ENCODE measurements at places on chromosomes 1 and 21. TPM values are rescaled to one million over a fixed set of nuclear protein-coding genes. Genes with fewer than 3 reads are reported as not detected.

The SPATA21 gene
- not detected for total RNA-seq

The OR10Z1 gene
- total RNA-seq: not detected

The RTCA gene
- 48.5 TPM for total RNA-seq

The CYP4Z1 gene
- total RNA-seq: not detected

- no peaks in the 10 kb centered on the region for H3K27me3 ChIP-seq
- no peak overlapping the region for H3K4me3 ChIP-seq
- peaks cover 51% of the 10 kb centered on the region for H3K4me1 ChIP-seq
- H3K27ac ChIP-seq: no peak overlapping the region
- peaks cover 22% of the 10 kb centered on the region for H3K36me3 ChIP-seq
- DNase-seq: no peak
These were observed 54.1 kb downstream of the RUNX1 start for GRCh38 chr21:34994766-34995631.

DNA sequence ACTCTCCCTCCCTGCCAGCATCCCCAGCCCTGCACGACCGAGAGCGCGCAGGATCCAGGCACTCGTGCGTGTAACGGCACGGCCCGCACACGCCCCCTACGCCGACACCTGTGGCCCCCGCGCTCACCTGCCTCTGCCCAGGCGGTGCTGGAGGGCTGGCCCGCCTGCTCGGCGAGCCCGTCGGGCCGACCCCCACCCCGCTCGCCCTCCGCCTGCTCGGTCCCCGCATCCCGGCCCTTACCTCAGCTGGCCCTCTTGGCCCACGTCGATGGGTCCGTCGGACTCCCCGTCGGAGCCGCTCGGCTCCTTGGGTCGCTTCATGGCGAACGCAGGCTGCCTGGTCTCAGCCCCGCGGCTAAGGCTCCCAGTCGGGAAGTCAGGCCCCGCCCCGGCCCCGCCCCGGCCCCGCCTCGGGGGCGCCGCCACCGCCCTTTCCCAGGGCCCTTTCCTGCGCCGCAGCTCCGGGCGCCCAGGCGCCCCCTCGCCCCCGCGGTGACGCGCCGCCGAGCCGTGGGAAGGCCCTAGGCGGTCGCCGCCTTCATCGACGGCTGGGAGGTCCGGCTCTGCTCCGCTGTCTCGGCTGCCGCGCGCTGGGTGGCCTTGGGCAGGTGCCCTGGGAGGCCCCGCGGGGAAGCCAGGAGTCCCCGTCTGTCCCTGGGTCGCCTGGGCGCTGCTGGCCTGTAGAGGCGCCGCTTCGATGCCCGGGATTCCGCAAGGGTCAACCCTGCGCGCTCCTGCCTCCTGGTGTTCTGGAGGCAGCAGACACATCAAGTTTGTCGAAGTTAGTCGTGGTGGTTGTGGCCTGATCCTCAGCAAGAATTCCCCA lies at the start of gene HEYL:
Gene HEYL (minus strand): TSS at position 339 of the 826 bp plus-strand sequence. CDS start 18 bp downstream, at position 321.
- peak within 1 kb of the TSS; percentile 69 for H3K4me3 ChIP-seq
- H3K27me3 ChIP-seq: peaks cover 36% of the 10 kb centered on the region
- no peak within 1 kb of the TSS for H3K27ac ChIP-seq
- no peaks in the 10 kb centered on the region for H3K4me1 ChIP-seq

- no peak overlapping the region for H3K27ac ChIP-seq
- peaks cover 32% of the 10 kb centered on the region for H3K27me3 ChIP-seq
- no peak for DNase-seq
- H3K4me3 ChIP-seq: no peak overlapping the region
- no peaks in the 10 kb centered on the region for H3K36me3 ChIP-seq
These were observed 1.2 kb downstream of the HES4 start for GRCh38 chr1:998745-998994.

GRCh38 chr1:65049941-65050713 lies 83.8 kb upstream of the JAK1 start:
- H3K4me3 ChIP-seq: peak overlapping the region; percentile 48
- H3K4me1 ChIP-seq: peaks cover 29% of the 10 kb centered on the region
- peak; percentile 73 for DNase-seq
- H3K27ac ChIP-seq: peak overlapping the region; percentile 18

- no peaks in the 10 kb centered on the region for H3K27me3 ChIP-seq
- H3K36me3 ChIP-seq: peaks cover 9% of the 10 kb centered on the region
- peak overlapping the region; percentile 68 for H3K27ac ChIP-seq
- H3K4me3 ChIP-seq: peak overlapping the region; percentile 86
These were observed 1.4 kb downstream of the SLC9A1 start for GRCh38 chr1:27153549-27153886.

- DNase-seq: no peak
- no peak overlapping the region for H3K4me3 ChIP-seq
- H3K4me1 ChIP-seq: peaks cover 3% of the 10 kb centered on the region
- no peaks in the 10 kb centered on the region for H3K27me3 ChIP-seq
- no peak overlapping the region for H3K27ac ChIP-seq
- H3K36me3 ChIP-seq: peaks cover 51% of the 10 kb centered on the region
These were observed 13.7 kb upstream of the DPH5 start for GRCh38 chr1:101039245-101039644.

- H3K4me3 ChIP-seq: peak overlapping the region; percentile 72
- H3K36me3 ChIP-seq: peaks cover 2% of the 10 kb centered on the region
- H3K27me3 ChIP-seq: no peaks in the 10 kb centered on the region
- peak; percentile 87 for DNase-seq
- H3K27ac ChIP-seq: peak overlapping the region; percentile 77
These were observed 48.1 kb downstream of the ELAPOR1 start for GRCh38 chr1:109161858-109162606.

DNA sequence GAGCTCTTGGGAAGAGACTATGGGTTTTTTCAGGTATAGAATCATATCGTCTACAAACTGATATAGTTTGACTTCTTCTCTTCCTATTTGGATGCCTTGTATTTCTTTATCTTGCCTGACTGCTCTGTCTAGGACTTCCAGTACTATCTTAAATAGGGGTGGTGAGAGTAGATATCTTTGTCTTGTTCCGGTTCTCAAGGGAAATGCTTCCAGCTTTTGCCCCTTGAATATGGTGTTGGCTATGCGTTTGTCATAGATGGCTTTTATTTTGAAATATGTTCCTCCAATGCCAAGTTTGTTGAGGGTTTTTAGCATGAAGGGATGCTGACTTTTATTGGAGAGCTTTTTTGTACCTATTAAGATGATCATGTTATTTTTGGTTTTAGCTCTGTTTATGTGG lies 170.3 kb downstream of the PTGER3 start:
- no peak for DNase-seq
- no peak overlapping the region for H3K4me3 ChIP-seq
- H3K36me3 ChIP-seq: no peaks in the 10 kb centered on the region
- H3K27me3 ChIP-seq: peaks cover 2% of the 10 kb centered on the region
- no peaks in the 10 kb centered on the region for H3K4me1 ChIP-seq
- H3K27ac ChIP-seq: no peak overlapping the region

- H3K36me3 ChIP-seq: no peaks in the 10 kb centered on the region
- no peak overlapping the region for H3K27ac ChIP-seq
- peaks cover 8% of the 10 kb centered on the region for H3K4me1 ChIP-seq
- H3K27me3 ChIP-seq: peaks cover 48% of the 10 kb centered on the region
- no peak overlapping the region for H3K4me3 ChIP-seq
- no peak for DNase-seq
These were observed 13.3 kb upstream of the SAMD11 start for GRCh38 chr1:910311-910880.

GRCh38 chr21:37762606-37763005 lies 153.7 kb downstream of the KCNJ6 start:
- H3K36me3 ChIP-seq: no peaks in the 10 kb centered on the region
- no peaks in the 10 kb centered on the region for H3K27me3 ChIP-seq
- H3K4me3 ChIP-seq: no peak overlapping the region
- H3K27ac ChIP-seq: no peak overlapping the region
- no peaks in the 10 kb centered on the region for H3K4me1 ChIP-seq

DNA sequence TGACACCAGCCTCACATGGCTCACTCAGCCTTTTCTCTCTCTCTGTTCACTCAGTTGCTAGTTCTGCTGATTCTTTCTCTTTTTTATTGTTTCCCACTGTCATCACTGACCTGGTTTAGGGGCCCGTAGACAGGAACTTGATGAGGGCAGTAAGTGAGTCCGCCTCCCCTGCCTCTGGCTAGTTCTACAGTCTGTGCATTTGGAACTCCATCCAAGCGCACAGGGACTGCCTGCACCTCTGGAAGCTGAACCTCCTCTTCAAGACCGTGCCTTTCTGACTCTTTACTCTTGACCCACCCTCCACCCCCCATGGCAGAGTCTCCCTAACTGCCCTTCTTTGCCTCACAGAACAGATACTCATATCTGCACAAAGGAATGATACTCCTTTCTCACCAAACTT lies 4.2 kb downstream of the TENT5C start:
- peaks cover 36% of the 10 kb centered on the region for H3K36me3 ChIP-seq
- H3K4me1 ChIP-seq: peaks cover 63% of the 10 kb centered on the region
- H3K4me3 ChIP-seq: no peak overlapping the region

- H3K36me3 ChIP-seq: no peaks in the 10 kb centered on the region
- peaks cover 2% of the 10 kb centered on the region for H3K27me3 ChIP-seq
- peak overlapping the region; percentile 89 for H3K27ac ChIP-seq
- peak; percentile 76 for DNase-seq
These were observed 67.6 kb downstream of the TBX19 start for GRCh38 chr1:168348146-168348709.

DNA sequence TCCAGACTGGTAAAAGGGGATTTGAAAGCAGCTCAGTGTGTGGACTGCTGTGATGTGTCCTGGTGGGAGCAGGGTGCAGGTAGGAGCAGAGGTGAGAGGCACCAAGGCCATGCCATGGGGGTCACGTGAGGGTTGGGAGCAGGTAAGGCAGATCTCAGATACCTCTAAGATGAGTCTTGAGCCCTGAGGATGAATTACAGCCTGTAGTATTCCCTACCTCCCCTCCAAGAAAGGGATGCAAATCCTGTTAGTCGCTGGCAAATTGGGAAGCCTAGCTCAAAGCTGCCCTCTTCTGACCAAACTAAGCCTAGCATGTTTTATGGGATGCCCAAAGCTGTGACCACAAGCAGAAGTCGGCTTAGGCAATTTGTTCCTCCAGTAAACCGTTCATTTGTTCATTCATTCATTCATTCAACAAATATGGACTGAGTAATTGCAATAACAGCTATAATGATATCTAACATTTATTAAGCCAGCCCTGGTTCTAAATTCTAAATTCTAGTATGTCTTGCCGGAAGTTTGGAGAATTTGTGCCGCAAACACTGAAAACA lies 3.9 kb upstream of the NUAK2 start:
- no peak overlapping the region for H3K27ac ChIP-seq
- DNase-seq: peak; percentile 89
- peaks cover 24% of the 10 kb centered on the region for H3K4me1 ChIP-seq
- H3K27me3 ChIP-seq: peaks cover 27% of the 10 kb centered on the region
- no peak overlapping the region for H3K4me3 ChIP-seq

- H3K36me3 ChIP-seq: no peaks in the 10 kb centered on the region
- peak overlapping the region; percentile 2 for H3K4me3 ChIP-seq
- DNase-seq: peak; percentile 68
- peak overlapping the region; percentile 5 for H3K27ac ChIP-seq
These were observed 1.9 kb upstream of the ZFYVE9 start for GRCh38 chr1:52139817-52140540.

DNA sequence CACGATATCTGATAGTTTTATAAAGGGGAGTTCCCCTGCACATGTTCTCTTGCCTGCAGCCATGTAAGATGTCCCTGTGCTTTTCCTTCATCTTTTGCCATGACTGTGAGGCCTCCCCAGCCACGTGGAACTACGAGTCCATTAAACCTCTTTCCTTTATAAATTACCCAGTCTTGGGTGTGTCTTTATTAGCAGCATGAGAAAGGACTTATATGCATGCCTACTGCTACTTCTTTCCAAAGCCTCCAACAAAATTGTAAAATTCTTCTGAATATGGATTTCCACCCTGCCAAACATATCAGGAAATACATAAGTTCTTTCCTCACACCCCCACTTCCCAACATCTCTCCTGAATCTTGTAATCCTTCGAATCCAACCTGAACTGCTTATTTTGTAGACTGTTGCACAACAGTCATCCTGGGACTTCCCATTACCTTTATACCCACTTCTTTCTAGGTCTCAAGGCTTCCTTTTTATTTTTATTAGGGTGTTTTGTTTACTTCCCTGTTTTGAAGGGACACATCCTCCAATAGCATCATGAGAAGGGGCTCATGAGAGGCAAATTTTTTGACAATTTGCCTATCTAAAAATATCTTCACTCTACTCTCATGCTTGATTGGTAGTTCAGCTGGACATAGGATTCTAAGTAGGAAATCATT lies 67.5 kb upstream of the MUTYH start:
- no peak overlapping the region for H3K4me3 ChIP-seq
- no peaks in the 10 kb centered on the region for H3K27me3 ChIP-seq
- no peak for DNase-seq
- H3K27ac ChIP-seq: no peak overlapping the region
- H3K36me3 ChIP-seq: no peaks in the 10 kb centered on the region
- peaks cover 5% of the 10 kb centered on the region for H3K4me1 ChIP-seq

DNA sequence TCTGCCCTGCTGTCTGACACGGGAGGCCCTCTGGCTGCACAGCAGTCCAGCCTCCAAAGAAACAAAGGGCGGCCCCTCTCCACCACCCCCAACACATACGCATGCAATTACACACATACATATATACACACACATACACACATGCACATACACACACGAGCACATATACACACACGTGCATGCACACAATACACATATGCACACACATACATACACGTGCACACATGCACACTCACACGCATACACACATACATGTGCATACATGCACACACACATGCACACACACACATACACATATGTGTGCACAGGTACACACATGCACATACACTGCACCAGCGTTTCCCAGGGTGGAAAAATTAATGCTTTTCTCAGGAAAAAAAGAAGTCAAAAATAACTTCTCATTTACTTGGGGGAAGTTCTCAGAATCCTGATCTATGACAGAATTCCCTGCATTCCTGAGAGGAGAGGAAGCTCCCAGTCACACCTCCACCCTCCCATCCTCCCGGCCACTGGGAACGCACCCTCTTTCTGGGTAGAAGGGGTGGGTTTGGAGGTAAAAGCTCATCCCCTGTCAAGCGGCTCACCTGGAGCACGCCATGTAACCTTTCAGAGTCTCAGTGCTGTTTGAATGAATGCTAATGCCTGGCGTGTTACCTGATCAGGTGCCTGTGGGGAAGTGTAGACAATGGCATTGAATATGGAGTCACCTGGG lies 33.1 kb upstream of the KLHDC7A start:
- H3K27me3 ChIP-seq: no peaks in the 10 kb centered on the region
- H3K27ac ChIP-seq: no peak overlapping the region
- DNase-seq: no peak
- H3K4me1 ChIP-seq: no peaks in the 10 kb centered on the region
- no peaks in the 10 kb centered on the region for H3K36me3 ChIP-seq
- H3K4me3 ChIP-seq: no peak overlapping the region

GRCh38 chr1:195721210-195721971 lies 886.8 kb downstream of the KCNT2 start:
- H3K4me3 ChIP-seq: no peak overlapping the region
- H3K36me3 ChIP-seq: no peaks in the 10 kb centered on the region
- H3K27me3 ChIP-seq: no peaks in the 10 kb centered on the region
- H3K4me1 ChIP-seq: no peaks in the 10 kb centered on the region
- no peak overlapping the region for H3K27ac ChIP-seq
- no peak for DNase-seq

- DNase-seq: no peak
- no peak overlapping the region for H3K4me3 ChIP-seq
- no peak overlapping the region for H3K27ac ChIP-seq
- no peaks in the 10 kb centered on the region for H3K36me3 ChIP-seq
- peaks cover 4% of the 10 kb centered on the region for H3K27me3 ChIP-seq
These were observed 12.9 kb downstream of the PTPN14 start for GRCh38 chr1:214538496-214538895.

Measured in activated CD4-positive, alpha-beta T cell treated with anti-CD3 and anti-CD28 coated beads, Interleukin-2, amount 10 ng/mL, durations not matched to agents 24 days and 14 days (primary cell).